ENCODE measurements at places on chromosomes 5 and 9.

DNA sequence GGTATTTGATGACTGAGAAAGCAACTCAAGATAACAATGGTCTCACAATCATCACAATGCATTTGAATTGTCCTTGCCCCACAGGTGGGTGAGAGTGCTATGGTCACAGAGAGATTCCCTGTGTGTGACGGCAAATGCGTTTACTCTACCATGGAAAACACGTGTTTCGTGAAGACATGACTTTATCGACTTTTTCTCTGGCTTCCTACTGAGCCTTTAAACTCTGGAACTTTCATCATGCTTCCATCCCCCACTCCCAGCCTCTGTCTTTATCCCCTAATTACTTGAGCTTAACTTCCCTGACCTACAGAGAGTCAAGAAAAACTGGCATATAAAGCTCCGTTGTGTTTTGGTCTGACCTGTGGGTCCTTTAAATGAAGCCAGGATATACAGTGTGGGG lies 414.1 kb upstream of the CLINT1 start:
- DNase-seq, result no peak

- DNase-seq, result peak; percentile 26
Observed at GRCh38 chr9:7376833-7377232, 422.7 kb downstream of the DMAC1 start.

DNA sequence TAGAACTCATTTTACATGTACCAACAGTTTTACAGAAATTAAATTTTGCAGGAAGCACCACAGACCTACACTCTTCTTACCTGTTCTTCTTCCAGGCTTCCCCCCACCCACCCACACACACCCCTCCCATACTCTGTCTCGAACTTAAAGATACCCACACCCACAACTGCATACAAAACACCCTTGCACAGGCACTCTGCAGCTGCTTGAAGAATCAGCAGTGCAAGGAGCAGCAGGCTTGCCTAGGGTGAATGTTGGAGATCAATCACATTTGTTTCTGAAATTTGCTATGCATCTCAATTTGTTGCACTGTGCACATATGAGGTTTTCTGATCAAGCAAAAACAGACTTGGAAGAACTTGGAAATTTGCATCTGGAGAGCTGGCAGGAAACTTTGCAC lies 77.5 kb upstream of the TGFBR1 start:
- DNase-seq, result no peak

- DNase-seq, result no peak
Observed at GRCh38 chr5:1484730-1485578, 38.8 kb downstream of the LPCAT1 start.

- DNase-seq, result no peak
Observed at GRCh38 chr5:81805086-81805485, 54.2 kb upstream of the SSBP2 start.

GRCh38 chr5:137624786-137625349 lies 111.0 kb downstream of the KLHL3 start:
- no peak for DNase-seq

- DNase-seq, result peak; percentile 54
Observed at GRCh38 chr9:117952581-117952980, 248.4 kb downstream of the TLR4 start.

GRCh38 chr5:44952376-44952775 lies 143.6 kb downstream of the MRPS30 start:
- peak; percentile 44 for DNase-seq

- peak; percentile 18 for DNase-seq
Observed at GRCh38 chr5:61256474-61256873, 75.6 kb upstream of the ZSWIM6 start.

DNA sequence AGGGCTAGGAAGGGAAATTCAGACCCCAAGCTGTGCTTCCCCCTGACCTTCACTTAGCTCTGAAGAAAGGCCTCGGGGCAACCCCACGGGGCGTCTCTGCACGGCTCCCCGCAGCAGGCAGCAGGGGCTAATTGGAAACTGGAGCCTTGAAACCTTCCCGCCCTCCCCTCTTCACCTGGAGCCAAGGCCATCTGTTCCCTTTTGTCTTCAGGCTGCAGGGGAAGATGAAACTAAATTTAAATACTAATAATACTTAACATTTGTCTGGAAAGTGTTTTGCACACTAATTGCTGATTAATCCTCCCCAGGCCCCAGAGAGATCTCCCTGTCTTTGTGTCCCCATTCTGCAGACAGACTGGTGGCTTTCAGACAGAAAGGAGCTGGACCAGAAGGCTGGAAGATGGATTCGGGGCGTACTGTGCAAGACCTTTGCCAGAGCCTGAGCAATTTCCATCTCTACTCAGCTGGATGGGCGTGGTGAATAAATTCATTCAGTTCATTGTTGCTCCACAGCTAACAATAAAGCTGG lies 34.1 kb upstream of the CPLX2 start:
- DNase-seq, result peak; percentile 100

- DNase-seq, result no peak
Observed at GRCh38 chr5:142769251-142769792, 855 bp upstream of the ARHGAP26 start.

Measured in NCI-H69 (cell line).